ENCODE measurements at places on chromosomes 2 and 18.

- DNase-seq = no peak
Observed at GRCh38 chr18:11089931-11090715, 59.2 kb downstream of the PIEZO2 start.

GRCh38 chr18:45163871-45164270 lies 451.4 kb upstream of the SLC14A2 start:
- no peak for DNase-seq

DNA sequence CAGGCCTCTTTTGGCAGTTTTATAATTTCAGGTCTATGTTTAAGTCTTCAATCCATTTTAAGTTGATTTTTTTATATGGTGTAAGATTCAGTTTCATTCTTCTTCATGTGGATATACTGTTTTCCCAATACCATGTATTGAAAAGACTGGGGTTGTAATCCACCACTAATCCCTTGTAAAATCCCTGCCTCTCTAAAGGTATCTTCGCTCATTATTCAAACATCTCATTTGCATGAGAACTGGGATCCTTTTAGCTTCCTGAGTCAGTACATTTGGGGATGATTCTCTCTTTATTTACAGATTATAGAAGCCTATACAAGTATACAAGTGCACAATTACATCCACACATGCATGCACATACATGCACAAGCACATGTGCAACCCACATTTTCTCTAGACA lies 25.3 kb downstream of the DHRS9 start:
- DNase-seq = no peak

- no peak for DNase-seq
Observed at GRCh38 chr2:99850084-99850710, 292.2 kb downstream of the AFF3 start.

- no peak for DNase-seq
Observed at GRCh38 chr2:159828738-159829137, 30.7 kb upstream of the CD302 start.

DNA sequence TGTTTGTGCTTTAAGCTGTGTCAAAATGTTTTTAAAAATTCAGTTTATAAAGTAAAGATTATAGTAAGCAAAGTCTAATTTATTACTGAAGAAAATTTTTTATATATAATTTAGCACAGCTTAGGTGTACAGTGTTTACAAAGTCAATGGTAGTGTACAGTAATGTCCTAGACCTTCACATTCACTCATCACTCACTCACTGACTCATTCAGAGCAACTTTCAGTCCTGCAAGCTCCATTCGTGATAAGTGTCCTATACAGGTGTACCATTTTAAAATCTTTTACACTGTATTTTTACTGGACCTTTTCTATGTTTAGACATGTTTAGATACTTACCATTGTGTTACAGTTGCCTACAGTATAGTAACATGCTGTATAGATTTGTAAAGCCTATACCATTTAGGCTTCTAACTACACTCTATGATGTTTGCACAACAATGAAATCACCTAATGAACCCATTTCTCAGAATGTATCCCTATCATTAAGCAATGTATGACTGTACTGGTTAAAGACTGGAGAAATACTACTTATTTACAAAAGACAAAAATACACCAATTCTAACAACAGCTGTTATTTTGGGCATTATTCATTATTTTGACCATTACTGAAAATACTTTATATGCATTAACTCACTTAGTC lies 95.1 kb downstream of the STRN start:
- DNase-seq = no peak

DNA sequence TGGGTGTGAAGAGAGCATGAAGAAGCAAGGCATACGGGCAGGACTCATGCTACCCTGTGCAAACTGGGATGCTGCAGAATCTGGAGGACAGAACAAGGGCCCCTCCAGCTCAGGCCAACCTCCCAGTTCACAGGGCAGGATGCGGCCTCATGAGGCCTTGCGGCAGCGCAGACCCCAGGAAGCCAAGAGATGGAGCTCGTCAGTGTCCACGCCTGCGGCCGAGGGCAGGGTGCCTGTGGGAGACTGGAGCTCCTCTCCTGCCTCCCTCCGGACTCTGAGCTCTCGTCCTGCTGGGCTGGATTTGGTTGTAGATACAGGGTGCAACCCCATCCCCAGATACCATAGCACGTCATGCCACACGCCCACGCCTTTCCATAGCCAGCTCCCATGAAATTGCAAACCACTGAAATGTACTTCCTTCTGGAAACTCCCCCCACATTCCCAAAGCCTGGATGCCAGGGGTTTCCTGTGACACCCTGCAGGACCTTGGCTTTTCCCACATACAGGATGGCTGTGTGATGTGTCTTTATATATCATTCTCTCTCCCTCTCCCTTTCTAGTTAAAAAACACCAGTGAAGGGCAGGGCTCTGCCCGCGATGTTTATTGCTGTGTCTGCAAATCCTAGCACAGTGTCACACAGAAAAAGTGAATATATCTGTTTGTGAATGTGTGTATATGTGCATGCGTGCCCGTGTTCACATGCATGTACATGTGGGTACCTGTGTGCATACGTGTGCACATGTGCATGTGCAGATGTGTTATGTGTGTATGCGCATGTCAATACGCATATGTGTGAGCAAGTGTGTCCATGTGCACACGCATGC lies 12.3 kb upstream of the SNTG2 start:
- DNase-seq = no peak

GRCh38 chr2:230706053-230706521 lies 6.6 kb upstream of the CAB39 start:
- DNase-seq = no peak

GRCh38 chr18:23085066-23085465 lies 50.2 kb upstream of the CABLES1 start:
- DNase-seq = no peak

Measured in stimulated activated CD4-positive, alpha-beta T cell treated with anti-CD3 and anti-CD28 coated beads, TNF-alpha, amount 100 ng/mL, for 4 hours (primary cell).